ENCODE measurements at places on chromosomes 5 and 9. TPM values are rescaled to one million over a fixed set of nuclear protein-coding genes. Genes with fewer than 3 reads are reported as not detected.

MAMDC4 gene
- total RNA-seq = 16.1 TPM

PCDHB16 gene
- total RNA-seq = not detected

DNA sequence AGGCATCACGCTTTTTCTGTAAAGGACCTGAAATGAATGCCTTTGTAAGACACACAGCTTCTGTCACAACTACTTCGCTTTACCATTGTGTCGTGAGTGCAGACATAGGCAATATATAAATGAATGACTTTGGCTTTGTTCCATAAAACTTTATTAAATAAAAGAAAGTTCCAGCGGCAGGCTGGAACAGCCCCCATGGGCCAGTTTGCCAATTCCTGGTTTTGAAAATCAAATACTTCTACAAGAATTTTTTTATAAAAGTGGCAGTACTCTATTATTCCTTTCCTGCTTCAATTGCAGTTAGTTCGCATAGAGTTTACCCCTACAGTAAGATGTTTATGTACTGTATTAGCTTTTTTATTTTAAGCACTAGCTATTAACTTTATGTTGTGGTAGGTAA lies 53.7 kb downstream of the SRFBP1 start:
- no peak overlapping the region for H3K27ac ChIP-seq

- H3K27me3 ChIP-seq = peaks cover 10% of the 10 kb centered on the region
- H3K4me3 ChIP-seq = no peak overlapping the region
- DNase-seq = no peak
- no peaks in the 10 kb centered on the region for H3K36me3 ChIP-seq
- no peaks in the 10 kb centered on the region for H3K4me1 ChIP-seq
These were observed 150.3 kb upstream of the COL5A1 start for GRCh38 chr9:134491196-134491835.

DNA sequence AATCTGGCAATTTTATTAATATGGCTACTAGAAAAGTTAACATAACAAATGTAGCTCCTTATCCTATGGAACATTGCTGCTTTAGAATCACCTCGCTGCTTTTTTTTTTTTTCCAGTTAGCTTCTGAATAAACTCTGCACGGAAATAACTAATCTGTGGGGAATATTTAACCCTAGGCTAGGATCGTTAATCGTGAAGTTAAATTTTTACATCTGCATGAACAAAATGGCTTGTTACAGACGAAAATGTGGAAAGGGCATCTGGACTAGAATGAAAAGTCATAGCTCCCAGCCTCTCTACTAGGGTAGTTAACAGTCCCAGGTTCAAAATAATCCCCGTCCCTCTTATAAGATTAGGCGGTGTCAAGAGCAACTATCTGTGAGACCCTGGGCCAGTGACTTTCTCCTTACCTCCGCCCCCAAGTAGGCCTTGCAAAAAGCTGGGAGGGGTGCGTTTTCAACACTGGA lies 470 bp upstream of the SLC22A5 start:
- peak overlapping the region; percentile 17 for H3K27ac ChIP-seq
- peaks cover 22% of the 10 kb centered on the region for H3K4me1 ChIP-seq
- peaks cover 2% of the 10 kb centered on the region for H3K36me3 ChIP-seq
- DNase-seq = no peak
- peak overlapping the region; percentile 77 for H3K4me3 ChIP-seq

GRCh38 chr9:68538200-68538599 lies 2.5 kb downstream of the TMEM252 start:
- H3K27me3 ChIP-seq = peaks cover 8% of the 10 kb centered on the region
- no peak overlapping the region for H3K27ac ChIP-seq
- H3K4me1 ChIP-seq = no peaks in the 10 kb centered on the region
- no peak overlapping the region for H3K4me3 ChIP-seq
- no peak for DNase-seq
